Stimulated activated CD8-positive, alpha-beta memory T cell treated with anti-CD3 and anti-CD28 coated beads, Interleukin-4, amount 100 ng/mL, for 1 hour (primary cell): ENCODE measurements at places on chromosomes 13 and 19.

- no peak for DNase-seq
Measured at GRCh38 chr13:37791699-37792098, 77.9 kb downstream of the TRPC4 start.

- DNase-seq, result no peak
Measured at GRCh38 chr19:50933640-50934039, 19.2 kb downstream of the KLK5 start.

DNA sequence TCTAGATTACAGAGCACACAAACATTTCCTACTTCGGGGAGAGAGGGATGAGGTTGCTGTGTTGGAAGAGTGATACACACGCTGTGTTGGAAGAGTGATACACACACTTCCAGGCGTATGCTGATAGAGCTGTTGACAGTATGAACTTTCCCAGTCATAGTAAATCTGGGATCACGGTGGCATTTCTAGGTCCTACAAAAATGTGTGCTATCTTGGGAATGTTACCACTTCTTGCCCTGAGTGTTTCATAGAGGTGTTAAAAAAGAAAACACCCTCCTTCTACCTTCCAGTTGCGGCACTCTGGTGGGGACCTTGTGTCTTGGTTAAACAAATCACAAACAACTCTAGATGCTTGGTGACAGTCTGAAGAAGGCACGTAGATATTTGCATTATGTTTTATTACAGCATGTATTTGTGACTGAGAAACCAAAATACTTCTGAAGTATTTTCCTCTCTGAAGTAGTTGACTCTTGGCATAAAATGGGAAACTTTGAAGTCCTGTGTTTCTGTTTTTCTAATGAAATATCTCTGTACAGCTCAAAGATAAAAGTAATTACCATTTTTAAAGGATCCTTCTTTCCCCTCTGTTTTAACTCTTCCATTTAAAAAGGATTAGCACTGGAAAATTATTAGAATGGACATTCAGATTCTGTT lies 52.5 kb downstream of the ARHGAP35 start:
- no peak for DNase-seq

DNA sequence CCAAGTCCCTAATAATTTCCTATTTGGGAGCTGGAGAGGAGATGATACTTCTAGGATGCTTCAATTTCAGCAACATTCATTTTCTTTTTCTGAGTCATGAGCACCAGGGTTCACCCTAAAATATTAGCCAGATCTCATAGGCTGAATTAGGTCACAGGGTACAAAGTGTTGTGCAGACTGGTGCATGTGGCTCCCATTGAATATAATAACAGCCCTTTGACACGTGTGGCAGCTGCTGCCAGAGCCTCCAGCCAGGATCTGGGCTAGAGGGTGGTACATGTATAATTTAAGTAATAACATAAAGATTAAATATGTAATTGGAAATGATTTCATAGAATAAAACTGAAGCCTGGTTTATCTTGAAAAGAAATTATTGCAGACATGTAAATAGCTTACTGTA lies 244.9 kb downstream of the ATP8A2 start:
- DNase-seq, result no peak

DNA sequence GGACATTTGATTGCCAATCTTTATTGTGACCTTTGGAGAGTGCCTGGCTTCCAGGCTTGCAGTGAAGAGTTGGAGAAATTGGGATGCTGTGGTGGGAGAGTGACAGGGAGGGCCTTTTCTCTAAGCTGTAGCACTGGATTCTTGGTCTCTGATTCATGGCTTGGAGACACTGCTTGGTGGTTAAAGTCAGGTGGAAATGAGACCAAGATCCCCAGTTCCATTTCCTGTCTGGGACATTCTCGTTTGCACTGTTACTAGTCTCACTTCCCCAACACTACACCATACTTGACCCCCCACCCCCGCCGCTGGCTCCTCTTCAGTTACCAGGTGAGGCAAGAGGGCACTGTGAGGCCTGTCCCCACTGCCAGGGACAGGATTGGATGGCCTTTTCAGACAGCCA lies 2.9 kb downstream of the SUPT5H start:
- DNase-seq, result no peak

DNA sequence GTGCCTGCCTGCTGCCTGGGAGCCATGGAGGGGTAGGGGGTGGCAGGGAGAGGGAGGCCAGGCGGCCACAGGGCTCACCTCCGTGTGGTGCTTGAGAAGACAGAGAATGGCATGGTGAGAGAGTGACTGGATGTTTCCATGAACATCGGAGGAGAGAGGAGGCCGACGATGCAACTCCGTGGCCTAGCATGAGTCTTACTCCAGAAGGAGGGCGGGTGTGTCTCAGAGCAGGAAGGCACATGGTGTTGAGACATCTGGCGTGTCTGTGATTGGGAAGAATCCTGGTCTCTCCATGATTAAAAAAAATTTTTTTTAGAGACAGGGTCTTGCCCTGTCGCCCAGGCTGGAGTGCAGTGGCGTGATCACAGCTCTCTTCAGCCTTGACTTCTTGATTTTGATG lies 5.1 kb downstream of the IRGC start:
- DNase-seq, result no peak

DNA sequence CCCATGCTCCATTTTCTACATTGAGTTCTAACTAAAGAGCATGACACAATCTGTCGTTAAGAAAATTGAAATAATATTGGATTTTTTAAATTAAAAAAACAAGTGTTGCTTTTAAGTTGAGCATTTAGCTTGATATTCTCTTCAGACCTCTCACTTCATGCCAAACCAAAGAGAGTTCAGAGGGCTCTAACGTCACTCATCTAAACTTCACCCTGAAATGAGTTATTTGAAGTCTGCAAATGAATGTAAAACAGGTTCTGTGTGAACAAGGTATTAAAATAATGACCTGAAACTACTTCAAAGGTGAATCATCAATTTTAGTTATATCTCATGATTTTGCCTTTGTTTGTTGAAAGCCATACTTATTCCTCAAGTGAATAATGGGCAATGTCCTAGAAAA lies 61.8 kb downstream of the MRPL57 start:
- no peak for DNase-seq

DNA sequence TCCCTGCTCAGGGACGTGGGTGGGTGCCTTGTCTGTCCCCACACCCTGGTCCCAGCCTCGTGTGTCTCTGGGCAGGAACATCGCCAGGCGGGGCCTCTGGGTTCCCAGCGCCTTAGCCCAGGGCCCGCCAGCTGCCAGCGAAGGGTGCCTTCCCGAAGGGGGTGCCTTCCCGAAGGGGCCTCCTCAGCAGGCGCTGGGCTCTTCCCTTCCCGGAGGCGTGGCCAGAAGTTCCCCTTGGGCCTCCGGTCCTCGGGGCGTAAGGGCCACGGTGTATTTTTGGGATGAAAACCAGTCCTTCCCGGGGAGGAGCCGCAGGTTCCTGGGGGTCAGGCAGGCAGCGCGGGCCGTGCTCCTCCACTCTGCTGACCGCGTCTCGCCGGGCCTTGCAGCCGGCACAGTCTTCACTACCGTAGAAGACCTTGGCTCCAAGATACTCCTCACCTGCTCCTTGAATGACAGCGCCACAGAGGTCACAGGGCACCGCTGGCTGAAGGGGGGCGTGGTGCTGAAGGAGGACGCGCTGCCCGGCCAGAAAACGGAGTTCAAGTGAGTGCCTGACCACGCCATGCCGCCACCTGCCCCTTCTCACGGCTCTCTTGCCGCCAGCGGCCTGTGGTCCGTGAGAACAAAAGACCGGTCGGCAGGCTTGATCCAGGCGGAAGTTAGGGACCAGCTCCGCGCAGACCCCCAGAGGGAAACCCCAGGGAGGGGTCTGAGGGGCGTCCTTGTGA lies 6.9 kb downstream of the BSG start:
- no peak for DNase-seq

DNA sequence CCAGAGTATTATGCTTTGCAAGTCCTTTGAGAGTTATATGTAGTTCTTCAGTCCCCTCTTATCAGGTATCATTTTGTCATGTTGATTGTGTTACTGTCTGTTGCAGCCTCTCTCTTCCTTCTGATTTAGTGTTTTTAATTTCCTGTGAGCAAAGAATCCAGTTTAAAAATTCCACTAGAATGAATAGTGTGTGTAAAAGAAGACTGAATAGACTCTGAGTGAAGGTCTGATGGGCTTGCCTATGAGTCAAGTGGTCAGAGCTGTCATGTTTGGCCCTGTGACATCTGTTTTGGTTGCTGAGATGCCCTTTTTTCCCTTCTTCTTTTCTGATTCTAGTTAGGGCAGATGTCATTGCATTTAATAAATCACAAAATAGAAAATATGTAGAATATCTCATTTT lies 23.3 kb upstream of the KCTD4 start:
- DNase-seq, result no peak

DNA sequence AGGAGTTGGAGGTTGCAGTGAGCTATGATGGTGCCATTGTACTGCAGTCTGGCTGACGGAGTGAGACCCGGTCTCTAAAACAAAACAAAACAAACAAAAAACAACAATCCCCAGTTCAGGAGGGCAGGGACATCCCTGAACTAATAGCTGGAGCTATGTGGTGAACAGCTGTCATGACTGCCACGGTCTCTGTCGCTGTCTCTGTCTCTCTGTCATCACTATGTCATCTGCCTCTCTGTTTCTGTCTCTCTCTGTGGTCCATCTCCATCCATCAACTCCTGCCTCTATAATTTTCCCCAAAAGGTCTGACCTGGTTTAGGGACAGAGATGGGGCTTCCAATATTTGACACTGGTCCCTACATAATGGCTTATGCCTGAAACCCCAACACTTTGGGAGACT lies 7.4 kb downstream of the ITPKC start:
- DNase-seq, result no peak

- no peak for DNase-seq
Measured at GRCh38 chr13:20258963-20259288, 26.8 kb upstream of the GJB6 start.

DNA sequence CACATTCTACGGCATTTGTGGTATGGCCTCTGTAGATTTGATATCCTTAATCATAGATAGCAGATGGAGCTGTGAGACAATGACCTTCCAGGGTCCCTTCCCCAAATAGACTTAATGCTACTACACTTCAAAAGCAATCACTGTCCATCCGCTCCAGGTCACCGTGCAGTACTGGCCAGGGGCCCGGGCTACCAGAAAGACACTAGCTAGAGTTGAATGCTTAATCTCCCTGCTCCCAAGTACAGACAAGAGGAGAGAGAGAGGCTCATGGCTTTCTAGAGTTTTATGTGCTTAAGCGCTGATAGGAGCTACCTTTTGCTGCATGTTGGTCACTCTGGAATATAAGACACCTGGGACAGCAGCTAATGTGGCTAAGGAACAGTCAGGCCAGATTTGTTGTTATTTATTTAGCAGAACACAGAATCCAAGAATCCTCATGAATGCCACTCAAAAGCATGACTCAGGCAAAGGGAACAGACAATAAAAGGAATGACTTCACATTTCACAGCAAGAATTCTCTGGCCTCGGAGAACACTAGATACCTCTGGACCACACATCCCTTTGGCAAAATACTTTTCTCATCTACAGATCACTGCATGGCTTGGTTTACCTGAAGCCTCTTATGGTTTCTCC lies 165.0 kb downstream of the LACC1 start:
- no peak for DNase-seq

GRCh38 chr19:55346725-55347441 lies 7.2 kb downstream of the KMT5C start:
- DNase-seq, result no peak

GRCh38 chr13:48542138-48542537 lies 9.3 kb upstream of the RCBTB2 start:
- DNase-seq, result no peak

DNA sequence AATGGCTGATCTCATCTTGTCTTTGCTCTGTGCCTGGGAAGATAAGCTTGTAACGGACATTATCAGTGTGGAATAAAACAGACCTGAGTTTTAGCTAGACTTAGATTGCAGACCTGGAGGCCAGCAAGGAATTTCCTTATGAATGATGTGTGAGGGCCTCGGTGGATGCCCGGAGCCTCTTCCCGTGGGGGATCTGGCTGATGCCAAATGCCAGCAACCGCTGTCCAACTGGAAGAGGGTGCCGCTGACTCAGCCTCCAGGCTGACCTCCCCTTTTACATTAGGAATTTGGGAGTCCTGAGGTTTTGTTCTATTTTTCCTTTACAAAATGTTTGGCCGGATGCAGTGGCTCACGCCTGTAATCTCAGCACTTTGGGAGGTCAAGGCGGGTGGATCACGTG lies 19.6 kb upstream of the LILRA2 start:
- DNase-seq, result no peak

- DNase-seq, result no peak
Measured at GRCh38 chr19:13302526-13303270, 152.5 kb downstream of the IER2 start.

DNA sequence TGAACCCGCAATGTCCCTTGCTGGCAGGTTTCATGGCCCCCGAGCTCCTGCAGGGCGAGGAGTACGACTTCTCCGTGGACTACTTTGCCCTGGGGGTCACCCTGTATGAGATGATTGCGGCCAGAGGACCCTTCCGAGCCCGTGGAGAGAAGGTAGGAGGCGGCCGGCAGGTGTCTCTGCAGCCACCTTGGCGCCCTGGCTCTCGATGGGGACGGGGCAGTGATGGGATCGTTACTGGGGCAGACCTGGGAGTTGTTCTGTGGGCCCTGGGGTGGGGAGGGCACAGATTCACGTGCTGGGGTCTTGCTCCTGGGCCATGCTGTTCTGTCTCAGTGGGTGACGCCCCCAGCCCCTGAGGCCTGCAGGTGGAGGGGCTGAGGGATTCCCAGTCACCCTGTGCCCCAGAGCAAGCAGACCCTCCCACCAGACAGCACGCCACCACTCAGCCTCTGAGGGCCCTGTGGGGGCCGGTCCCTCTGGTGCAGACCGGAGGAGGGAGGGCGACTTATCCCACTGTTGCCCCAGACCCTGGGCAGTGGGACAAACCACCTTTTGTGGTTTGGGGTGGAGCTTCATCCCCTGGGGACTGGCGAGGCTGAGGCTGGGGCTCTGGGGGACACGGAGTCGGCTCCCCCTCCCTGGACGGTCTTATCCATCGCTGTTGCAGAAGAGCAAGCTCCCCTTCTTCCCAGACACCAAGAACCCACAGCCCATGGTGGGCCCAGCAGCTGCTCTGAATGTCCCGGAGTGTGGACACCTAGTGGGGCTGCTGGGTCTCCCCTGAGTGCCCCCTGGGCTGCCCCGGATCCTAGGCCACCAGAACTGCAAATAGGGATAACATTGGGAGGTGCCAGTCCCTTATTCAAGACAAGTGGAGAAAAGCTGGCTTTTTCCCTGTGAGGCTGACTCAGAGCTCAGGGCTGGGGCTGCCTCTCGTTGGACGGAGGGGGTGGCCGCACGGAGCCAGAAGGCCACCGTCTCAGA lies 27.5 kb upstream of the TMEM255B start:
- no peak for DNase-seq

- DNase-seq, result no peak
Measured at GRCh38 chr19:51321799-51322198, 10.4 kb downstream of the IGLON5 start.

- DNase-seq, result no peak
Measured at GRCh38 chr13:46213242-46213641, 1.5 kb downstream of the LRRC63 start.
